Activated T-cell treated with anti-CD3 and anti-CD28 coated beads, Interleukin-2, amount 50 U/mL, for 72 hours (primary cell): ENCODE measurements at places on chromosomes 16 and 17.
A peak's percentile ranks its signal among the peaks of the same experiment; 100 is the strongest.

- no peak for DNase-seq
Measured at GRCh38 chr17:51154176-51154575, 817 bp downstream of the NME1 start.

DNA sequence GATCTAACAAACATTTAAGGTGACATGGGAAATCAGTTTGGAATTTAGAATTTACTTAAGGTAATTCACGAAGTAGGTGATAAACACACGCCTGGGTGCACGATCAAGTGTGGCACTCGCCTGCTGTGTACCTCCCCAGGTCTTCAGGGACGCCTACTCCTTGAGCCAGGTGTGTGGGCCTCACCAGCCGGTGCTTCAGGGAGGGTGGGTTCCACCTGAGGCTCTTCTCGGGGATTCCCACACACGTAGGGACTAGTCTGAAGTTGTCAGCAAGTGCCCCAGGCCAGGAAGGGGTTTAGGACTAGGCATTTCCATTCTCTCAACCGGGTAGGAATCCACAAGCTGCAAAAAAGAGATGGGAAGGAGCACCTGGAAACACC, 9.8 kb upstream of the NAT9 start:
- no peak for DNase-seq

DNA sequence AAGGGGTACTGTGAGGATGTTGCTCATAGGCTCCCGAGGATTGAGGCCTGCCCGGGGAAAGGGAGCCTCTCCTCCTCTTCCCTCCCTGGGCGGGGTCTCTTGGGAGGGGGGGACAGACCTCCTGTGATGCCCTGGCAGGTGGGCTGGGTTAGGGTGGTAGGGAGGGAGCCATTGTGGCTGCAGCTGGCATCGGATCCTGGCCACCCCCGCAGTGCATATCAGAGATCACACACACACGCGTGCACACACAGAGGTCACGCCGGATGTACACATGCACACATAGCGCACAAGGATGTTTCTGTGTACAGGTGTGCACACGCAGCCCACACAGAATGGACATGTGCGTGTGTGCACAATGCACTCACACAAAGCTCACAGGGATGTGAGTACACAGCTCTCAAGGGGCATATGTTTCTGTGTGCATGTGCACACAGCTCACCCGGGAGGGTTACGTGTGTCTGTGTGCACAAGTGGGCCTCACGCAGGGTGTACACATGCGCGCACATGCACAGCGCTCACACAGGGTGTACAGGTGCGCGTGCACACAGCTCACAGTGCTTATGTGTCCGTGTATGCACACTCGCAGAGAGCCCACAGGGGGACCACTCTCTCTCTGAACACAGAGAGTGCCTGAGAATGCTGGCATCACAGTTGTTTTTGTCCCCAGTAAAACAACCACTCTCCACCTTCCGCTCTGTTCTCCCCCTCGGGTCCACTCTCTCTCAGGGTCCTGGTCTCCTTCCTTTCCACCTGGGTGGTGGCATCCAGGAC, 2.4 kb downstream of the GJD3 start:
- DNase-seq, result no peak

DNA sequence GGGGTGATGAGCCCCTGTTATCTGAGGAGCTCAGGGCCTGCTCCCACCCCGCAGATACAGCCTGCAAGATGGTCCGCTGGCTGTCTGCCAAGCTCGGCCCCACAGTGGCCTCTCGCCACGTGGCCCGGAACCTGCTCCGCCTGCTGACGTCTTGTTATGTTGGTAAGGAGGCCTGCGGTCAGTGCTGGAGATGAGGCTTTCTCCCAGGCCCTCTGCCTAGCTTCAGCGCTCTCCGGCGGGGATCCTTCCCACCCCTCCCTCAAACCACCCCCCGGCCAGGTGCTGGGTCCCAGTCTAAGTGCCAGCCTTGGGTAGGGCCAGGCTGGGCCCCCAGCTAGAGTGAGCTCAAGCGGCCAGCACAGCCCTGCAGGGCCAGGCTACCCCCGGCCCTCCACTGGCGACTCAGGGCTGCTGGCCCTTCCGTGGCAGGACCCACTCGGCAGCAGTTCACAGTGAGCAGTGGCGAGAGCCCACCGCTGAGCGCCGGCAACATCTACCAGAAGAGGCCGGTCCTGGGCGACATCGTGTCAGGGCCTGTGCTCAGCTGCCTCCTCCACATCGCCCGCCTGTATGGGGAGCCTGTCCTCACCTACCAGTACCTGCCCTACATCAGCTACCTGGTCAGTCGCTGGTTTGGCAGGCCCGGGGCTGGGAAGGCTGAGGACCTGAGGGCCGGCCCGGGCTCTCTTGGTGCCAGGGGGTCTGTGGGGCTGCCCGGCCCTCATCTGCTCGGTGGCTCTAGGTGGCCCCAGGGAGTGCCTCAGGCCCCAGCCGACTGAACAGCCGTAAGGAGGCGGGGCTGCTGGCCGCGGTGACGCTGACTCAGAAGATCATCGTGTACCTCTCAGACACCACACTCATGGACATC, 6.1 kb downstream of the WDR81 start:
- no peak for DNase-seq

DNA sequence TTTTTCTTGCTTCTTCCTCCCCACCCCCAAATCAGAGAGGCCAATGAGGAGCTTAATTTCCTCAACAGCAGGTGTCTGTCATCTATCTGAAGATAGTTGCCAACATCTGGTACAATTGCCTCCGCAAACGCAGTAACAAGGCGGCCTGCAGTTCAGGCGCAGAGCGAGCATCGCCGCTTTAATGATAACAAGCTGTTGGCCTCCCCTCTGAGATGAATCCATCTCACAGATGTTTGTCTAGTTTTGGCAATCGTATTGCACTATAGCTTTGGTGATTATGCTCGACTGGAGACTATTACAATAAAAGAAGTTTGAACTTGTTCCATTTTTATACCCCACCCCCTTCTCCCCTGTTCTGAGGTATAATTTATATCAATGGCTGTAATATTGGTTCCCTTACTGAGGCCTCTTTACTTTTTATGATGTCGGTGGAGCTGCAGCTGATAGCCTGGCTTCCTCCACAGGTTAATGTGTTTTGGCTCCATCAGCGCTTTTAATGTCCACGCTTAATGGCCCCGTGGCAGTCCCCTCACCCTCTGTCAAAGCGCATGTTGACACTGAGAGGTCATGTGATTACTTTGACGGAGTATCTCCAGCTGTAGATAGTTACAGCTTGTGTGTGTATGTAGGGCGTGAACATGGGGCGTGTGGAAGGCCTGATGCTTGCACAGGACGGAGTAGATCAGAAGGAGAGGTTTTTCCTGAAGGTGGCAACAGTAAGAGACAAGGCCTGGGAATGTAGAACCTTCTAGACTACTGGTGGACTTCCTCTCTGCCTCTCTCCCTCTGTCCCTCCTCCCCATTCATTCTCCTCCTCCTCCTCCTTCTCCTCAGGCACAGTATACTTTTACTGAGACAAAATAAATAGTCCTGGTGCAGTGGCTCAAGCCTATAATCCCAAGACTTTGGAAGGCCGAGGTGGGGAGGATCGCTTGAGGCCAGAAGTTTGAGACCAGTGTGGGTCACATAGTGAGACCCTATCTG, 164.7 kb downstream of the MSI2 start:
- no peak for DNase-seq

GRCh38 chr17:6186998-6187397, 116.8 kb downstream of the WSCD1 start:
- DNase-seq, result no peak

GRCh38 chr17:64387145-64387473, 3.6 kb downstream of the PECAM1 start:
- no peak for DNase-seq

GRCh38 chr17:67837965-67838364, 12.7 kb downstream of the BPTF start:
- no peak for DNase-seq

GRCh38 chr16:22652463-22652845, 141.8 kb downstream of the NPIPB5 start:
- DNase-seq, result no peak

DNA sequence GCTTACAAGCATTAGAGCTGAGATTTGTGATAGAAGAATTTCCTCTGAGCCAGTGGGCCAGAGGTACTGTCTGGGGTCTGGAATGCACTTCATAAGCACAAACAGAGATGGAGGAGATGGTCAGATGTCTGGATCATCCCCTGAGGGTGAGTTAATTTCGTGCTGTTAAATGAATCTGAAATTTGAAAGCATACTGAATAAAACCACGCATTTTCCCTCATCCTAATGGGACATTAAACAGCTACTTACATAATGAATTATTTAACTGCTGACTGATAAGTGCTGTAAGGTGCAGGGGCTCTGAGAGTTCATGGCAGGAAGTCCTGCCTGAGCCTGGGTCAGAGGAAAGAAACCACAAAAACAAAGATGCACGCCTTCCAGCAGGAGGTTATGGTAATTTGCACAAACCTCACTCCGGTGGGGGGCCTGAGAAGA, 136.3 kb upstream of the XYLT1 start:
- no peak for DNase-seq

- DNase-seq, result no peak
Measured at GRCh38 chr17:48520631-48521079, 10.2 kb downstream of the HOXB1 start.

GRCh38 chr17:61221597-61222471, 177.8 kb upstream of the TBX2 start:
- DNase-seq, result peak; percentile 22

GRCh38 chr17:73952082-73952479, 251.4 kb upstream of the RPL38 start:
- no peak for DNase-seq

DNA sequence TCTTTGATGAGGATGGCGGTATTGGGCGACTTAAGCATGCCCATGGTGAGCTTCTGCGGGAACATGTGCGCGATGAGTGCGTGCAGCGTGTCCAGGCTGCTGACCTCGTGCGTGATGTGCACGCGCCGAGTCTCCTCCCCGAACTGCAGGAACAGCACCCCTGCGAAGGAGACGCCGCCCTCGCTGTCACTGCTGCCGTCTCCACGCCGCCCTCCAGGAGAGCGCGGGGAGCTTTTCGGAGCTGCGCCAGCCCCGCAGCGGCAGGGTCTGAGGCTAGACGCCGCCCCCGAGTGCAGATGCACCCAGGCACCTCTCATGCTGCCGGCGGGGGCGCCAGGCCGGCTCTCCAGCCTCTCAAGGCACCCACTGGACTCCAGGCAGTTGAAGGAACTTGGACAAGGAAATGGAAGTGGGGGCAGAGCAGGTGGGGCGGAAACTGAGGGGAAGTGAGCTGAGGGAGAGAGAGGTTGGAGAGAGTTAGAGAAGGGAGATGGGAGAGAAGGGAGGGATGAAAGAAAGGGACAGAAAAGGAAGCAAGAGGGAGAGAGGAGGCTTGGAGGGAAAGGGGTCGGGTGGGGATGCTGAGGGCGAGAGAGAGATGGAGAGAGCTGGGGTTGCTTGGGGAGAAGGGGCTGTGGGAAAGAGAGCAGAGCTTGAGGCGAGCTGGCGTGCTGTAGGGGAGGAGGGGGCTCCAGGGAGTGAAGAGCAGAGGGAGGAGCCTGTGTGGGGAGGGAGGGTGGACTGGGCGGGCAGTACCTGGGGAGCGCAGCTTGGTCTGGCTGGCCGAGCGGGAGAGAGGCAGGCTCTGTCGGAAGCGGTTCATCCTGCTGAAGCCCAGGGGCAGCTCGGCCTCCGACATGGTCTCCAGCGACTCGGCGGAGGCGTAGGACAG, 42.1 kb downstream of the SRCIN1 start:
- no peak for DNase-seq

GRCh38 chr16:17437127-17437720, 33.5 kb downstream of the XYLT1 start:
- DNase-seq, result no peak

GRCh38 chr16:26645614-26646013, 421.1 kb upstream of the C16orf82 start:
- DNase-seq, result peak; percentile 70

GRCh38 chr17:75755990-75756389, 9.0 kb downstream of the GALK1 start:
- no peak for DNase-seq

DNA sequence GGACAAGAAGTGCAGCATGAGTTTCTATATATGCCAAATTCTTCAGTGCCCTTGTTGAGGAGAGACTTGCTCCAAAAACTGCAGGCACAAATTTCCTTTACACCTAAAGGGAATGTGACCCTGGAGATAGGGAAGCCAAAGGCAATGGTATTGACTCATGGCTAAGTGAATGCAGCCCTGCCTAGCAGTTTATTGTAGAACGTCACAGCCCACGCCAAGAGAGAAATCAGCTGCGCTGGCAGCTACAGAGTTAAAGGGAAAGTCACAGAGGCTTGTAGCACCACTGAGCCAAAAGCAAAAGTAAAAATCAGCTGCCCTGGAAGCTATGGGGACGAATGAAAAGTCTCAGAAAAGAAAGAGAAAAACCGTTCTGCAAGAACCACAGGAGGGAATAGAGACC, 10.1 kb downstream of the POLR3K start:
- DNase-seq, result no peak

DNA sequence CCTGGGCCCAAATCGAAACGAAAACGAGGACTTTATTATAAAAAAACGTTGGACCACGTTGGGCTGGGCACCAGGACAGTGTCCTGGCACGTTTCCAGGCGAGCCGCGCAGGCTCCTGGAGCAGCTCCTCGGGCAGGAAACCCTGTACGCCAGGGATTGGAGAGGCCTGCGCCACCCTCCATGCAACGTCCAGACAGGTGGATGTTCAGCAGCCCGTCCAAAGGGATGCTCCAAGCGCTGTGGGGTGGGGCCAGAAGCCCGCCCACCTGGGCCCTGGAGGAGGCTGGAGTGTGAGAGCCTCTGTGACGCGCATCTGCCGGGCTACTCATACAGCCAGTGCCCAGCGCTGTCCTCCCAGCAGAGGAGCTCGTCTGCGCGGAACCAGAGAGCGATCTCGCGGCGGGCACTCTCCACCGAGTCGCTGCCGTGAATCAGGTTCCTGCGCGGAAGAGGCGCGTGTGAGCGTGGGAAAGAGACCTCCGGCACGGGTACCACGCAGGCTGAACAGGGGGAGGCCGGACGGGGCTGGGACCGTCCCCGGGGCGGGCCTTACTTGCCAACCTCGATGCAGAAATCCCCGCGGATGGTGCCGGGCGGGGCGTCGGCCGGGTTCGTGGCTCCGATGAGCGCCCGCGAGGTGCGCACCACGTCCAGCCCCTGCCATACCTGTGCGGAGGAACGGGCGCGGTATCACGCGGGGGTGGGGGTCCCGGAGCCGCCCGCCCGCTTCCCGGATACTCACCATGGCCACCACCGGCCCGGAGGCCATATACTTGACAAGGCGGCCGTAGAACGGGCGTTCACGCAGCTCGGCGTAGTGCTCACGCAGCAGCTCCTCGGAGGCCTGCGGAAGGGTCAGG, 785 bp downstream of the NME3 start:
- peak; percentile 53 for DNase-seq

GRCh38 chr16:17070882-17071592, 399.7 kb downstream of the XYLT1 start:
- peak; percentile 69 for DNase-seq

DNA sequence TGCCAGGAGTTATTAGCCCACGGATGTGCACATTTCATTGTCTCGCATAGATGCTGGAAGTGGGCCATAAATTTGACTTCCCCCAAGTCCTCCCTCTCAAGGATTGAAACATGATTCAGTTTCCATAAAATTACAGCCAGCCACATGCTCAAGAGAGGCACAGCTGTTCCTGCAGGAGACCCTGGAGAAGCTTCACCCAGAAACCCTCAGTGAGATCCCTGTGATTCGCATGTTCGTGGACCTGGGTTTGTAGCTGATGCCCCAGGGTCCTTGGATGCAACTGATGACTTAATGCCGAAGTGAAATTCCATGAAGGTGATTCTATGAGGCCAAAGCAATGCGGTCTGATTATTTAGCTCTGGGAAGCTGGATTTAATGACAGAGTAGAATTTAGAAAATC, 24.7 kb upstream of the AQP8 start:
- DNase-seq, result no peak

GRCh38 chr17:41928693-41929251, 1.6 kb upstream of the ODAD4 start:
- no peak for DNase-seq
